ENCODE measurements at places on chromosomes 1 and 21. TPM values are rescaled to one million over a fixed set of nuclear protein-coding genes. Genes with fewer than 3 reads are reported as not detected.

The TSPAN1 gene
- 2.0 TPM for total RNA-seq

The CHIA gene
- total RNA-seq: not detected

The PIK3CD gene
- 6.8 TPM for total RNA-seq

The HNRNPU gene
- 239 TPM for total RNA-seq

The CTTNBP2NL gene
- 15.4 TPM for total RNA-seq

The SLC6A17 gene
- total RNA-seq: 0.13 TPM

The HIVEP3 gene
- 5.3 TPM for total RNA-seq

The GNG12 gene
- total RNA-seq: 90.1 TPM

The SLC45A1 gene
- total RNA-seq: 4.3 TPM

The SLC2A5 gene
- total RNA-seq: 0.64 TPM

The LY9 gene
- not detected for total RNA-seq

The PALMD gene
- total RNA-seq: 1.1 TPM

The CROCC gene
- total RNA-seq: 11.8 TPM

The FMO5 gene
- 0.13 TPM for total RNA-seq

The GSTM5 gene
- total RNA-seq: 4.9 TPM

The SAMD11 gene
- total RNA-seq: 46.1 TPM

The PDZK1IP1 gene
- total RNA-seq: not detected

The SF3B4 gene
- 13.2 TPM for total RNA-seq

The HFM1 gene
- 0.39 TPM for total RNA-seq

The RIMS3 gene
- 0.16 TPM for total RNA-seq

The OR6K3 gene
- total RNA-seq: not detected

The SLC16A1 gene
- 72.2 TPM for total RNA-seq

The SH2D5 gene
- 0.56 TPM for total RNA-seq

The MIER1 gene
- total RNA-seq: 22.8 TPM

The TTLL7 gene
- 5.6 TPM for total RNA-seq

The SMCP gene
- not detected for total RNA-seq

The C1orf141 gene
- not detected for total RNA-seq

The COL9A2 gene
- 3.4 TPM for total RNA-seq

The RNASEL gene
- total RNA-seq: 2.6 TPM

The NCSTN gene
- total RNA-seq: 76.6 TPM

The TRIM17 gene
- total RNA-seq: 0.39 TPM

The C1orf53 gene
- total RNA-seq: 1.1 TPM

The VASH2 gene
- total RNA-seq: 3.5 TPM

The SH3BGR gene
- total RNA-seq: 4.3 TPM

The FAM72C gene
- 0.72 TPM for total RNA-seq

The RUNX1 gene
- 23.8 TPM for total RNA-seq

The ATPAF1 gene
- 38.4 TPM for total RNA-seq

The FAM177B gene
- not detected for total RNA-seq

The CRYBG2 gene
- total RNA-seq: 0.26 TPM

The WASF2 gene
- total RNA-seq: 28.8 TPM

The SRSF10 gene
- total RNA-seq: 59.6 TPM

The CYP4X1 gene
- total RNA-seq: 0.32 TPM

The PM20D1 gene
- not detected for total RNA-seq

The SPATA46 gene
- not detected for total RNA-seq

The GREM2 gene
- not detected for total RNA-seq

The RHOU gene
- 10.1 TPM for total RNA-seq

The CFHR1 gene
- total RNA-seq: not detected

The LDLRAD1 gene
- total RNA-seq: not detected

The OR2G6 gene
- total RNA-seq: not detected

The APCS gene
- total RNA-seq: not detected

The CR1L gene
- total RNA-seq: not detected
